Stimulated activated CD8-positive, alpha-beta memory T cell treated with anti-CD3 and anti-CD28 coated beads, Interleukin-15, amount 100 ng/mL, for 24 hours (primary cell): ENCODE measurements at places on chromosomes 1 and 21.

DNA sequence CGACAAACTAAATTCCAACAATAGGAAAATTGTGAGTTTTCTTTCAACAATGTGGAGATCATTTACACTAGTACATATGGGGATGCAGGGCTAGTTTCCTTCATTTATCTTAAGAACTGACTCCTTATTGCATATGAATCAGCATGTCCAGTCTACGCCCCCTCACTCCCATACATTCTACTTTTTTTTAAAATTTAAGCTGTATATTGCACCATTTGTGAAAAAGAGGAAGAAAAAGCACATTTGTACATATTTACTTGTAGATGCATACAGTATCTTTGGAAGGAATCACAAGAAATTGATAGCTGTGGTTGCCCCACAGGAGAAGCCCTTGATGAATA is 15.9 kb downstream of the VPS26C start:
- no peak for DNase-seq

DNA sequence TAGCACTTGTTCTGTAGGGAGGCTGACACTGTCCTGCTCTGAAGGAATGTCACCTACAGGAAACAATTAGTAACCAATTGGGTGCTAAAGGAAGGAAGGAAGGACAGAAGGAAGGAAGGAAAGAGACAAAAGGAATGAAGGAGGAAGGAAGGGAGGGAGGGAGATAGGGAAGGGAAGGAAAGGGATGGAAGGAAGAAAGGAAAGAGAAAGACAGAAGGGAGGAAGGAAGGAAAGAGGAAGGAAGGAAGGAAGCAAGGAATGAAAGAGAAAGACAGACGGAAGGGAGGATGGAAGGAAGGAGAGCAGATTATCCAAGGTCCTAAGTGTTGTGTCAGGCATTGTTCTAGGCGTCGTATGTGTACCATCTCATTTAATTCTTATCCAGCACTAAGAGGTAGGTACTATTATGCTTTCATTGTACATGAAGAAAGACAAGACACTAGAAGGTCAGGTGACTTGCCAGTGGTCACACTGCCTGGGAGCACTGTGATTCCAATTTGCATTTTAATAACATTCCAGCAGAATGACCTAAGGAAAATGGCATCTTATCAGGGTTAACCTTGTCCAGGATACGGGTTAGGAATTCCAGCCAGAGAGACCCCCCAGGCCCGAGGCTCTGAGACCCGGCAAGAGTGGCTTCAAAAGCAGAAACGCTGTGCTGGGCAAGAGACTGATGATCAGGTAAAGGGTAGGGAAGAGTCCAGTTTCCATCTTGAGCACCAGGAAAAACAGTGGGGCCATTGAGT is 29.6 kb downstream of the CLIC6 start:
- no peak for DNase-seq

- DNase-seq: peak; percentile 19
Observed at GRCh38 chr21:28516991-28517592, 475.6 kb downstream of the LTN1 start.

GRCh38 chr1:84635429-84635828 is 54.8 kb downstream of the SSX2IP start:
- no peak for DNase-seq

DNA sequence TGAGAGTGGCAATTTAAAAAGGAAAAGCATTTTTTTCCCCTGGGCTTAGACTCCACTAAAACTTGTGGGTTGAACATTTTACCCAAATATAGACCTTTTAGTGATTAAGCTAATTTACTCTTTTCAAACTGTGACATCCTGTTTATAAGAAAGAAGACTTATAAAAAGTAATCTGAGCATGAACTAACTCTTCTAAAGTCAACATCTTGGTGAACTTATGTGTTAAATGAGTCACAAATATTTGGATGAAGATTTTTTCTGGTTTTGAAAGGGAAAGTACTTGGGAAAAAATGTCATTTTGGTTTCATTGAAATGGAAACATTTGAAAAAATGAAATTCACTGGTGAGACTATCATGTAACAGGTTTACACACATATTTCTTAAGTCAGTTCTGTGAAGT is 109.8 kb downstream of the KCNK2 start:
- DNase-seq: no peak

- no peak for DNase-seq
Observed at GRCh38 chr1:22166439-22166838, 23.5 kb upstream of the WNT4 start.

DNA sequence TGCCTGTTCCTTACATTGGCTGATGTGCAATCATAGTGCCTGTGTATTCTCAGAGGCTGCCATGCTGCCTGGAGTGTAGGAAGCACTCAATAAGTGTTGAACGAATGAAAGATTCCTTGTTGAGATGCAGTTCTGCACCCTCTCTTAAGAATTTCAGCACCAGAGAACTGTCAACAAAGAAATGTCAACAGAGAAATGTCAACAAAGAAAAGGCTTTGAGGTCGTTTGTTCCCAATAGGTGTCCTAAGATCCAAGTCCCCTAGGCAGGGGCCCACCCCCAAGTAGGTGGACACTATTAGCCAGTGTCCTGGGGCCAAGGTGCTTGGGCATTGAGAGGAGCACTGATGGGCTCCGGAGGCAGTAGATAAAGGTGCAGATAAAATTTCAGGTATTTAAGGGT is 12.6 kb downstream of the KCND3 start:
- no peak for DNase-seq

DNA sequence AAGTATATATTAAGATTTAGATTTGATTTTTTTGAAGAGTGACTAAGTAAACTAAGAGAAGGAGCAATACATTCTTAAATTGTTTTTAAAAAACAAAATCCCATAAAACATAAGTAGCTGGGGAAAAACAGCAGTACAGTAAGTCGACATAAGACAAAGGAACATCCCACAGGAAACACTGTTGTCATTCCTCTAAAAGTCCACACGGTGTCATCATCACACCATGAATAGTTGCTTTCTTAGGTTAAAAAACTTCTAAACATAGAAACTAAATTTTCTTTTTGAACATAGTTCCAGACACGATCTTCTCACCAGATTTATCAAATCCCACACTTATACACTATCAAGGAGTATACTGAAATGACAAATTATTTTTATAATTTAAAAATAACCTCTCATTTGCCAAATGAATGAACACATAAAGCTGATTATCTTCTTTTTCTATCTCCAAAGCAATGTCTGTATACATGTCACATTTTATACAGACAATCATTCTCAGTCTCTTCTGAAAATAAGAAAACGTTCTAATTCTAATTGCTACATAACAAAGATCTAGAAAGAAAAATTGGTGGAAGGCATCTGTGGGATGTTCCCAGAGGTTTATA is 15.8 kb downstream of the ODF2L start:
- no peak for DNase-seq

DNA sequence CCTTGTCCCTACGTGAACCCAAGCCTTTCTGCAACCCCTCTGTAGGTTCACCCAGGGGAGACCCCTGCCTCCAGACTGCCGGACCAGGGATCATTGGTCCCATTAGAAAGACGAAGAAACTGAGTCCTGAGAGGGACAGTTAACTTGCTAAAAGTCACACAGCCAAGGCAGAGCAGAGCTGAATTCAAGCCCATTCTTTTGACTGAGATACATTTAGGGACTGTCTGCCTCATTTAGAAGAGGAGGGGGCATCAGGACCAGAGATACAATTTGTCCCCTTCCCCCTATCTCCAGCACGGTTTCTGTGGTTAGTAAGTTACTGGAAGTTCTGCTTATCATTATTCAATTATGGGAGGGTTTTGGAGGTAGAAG is 19.1 kb downstream of the KCNQ4 start:
- DNase-seq: no peak

- no peak for DNase-seq
Observed at GRCh38 chr1:70961374-70961975, 86.1 kb downstream of the PTGER3 start.

DNA sequence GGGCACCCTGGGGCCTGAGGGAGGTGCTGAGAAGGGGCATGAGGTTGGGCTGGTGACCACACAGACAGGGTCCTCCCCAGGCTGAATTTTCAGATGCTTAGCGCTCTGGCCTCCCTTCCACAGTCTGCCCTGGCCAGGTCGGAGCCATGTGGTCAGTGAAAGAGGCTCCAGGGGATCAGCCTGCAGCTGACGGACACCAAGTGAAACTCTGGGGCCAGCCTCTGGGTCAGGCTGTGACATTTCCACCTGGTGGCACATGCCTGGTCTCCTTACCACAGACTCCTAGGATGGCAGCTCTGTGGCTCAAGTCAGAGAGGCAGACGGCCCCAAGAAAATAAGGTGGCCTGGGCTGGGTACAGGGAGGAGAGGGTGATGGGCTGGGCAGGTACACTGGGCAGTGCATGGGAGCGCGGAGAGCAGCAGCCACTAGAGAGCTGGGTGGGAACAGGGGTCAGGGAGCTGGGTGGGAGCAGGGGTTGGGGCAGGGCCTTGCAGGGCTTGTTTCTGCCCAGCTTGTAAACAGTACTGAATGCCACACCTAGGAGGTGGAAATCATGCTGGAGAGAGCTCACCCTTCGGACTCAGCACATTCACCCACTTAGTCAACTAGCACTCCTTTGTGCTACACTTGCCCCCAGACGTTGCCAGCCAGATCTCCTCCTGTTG is 20.7 kb upstream of the ADARB1 start:
- DNase-seq: no peak

GRCh38 chr1:1550591-1551432 is 10.4 kb upstream of the TMEM240 start:
- no peak for DNase-seq

DNA sequence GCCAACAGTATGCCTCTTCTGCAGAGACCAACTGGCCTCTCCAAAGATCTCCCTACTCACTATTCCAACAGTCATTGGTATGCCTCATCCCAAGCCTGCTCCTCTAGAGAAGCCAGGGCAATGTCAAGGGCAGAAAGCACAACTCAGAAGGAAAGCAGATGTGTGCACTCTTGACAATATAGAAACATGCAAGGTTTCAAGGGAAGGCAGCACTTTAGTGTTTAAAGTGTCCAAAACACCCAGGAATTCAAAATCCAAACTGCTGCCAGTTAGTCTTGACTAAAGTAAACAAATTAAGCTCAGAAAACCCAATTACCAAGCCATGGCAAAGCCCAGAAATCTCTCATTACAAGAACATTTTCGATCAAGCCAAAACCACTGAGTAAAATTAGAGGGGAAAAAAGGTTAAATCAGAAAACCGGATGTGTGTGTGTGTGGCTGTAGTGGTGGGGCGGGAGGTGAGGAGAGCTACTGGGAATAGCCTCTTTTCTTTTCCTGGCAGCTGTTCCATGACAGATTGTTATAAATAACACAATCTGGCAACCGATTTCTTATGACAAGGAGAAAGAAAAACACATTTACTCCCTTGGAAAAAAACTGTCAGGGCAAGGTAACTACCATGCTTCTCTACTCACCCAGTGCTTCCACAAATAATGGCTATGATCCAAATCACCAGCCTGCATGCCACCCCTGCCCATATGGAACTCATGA is 39.2 kb downstream of the EIF2B3 start:
- DNase-seq: no peak
